ENCODE measurements at places on chromosomes 3 and 15.

- DNase-seq: no peak
Measured at GRCh38 chr15:69093127-69093526, 67.3 kb upstream of the GLCE start.

DNA sequence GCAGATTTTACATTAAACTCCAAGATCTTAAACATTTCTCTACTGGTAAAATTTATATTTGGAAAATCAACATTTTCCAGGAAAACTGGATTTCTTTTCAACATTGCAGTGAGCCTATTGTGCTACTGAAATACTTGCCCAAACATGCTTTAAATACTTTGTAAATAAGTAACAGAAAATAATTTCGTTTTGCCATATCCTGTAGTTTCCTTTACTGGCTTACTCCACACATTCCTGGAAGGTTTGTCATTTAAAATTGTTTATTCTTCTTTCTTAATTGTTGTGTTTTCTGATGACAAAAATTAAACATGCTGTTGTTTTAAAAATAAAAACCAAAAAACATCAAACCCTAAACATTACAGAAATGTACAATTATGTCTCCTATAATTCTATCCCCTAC lies 22.0 kb downstream of the ACAD11 start:
- DNase-seq: no peak

GRCh38 chr15:32979710-32980109 lies 214.8 kb downstream of the FMN1 start:
- no peak for DNase-seq

- DNase-seq: no peak
Measured at GRCh38 chr3:69085168-69085832, 563 bp downstream of the ARL6IP5 start.

- DNase-seq: no peak
Measured at GRCh38 chr15:58302832-58303231, 129.0 kb upstream of the LIPC start.

DNA sequence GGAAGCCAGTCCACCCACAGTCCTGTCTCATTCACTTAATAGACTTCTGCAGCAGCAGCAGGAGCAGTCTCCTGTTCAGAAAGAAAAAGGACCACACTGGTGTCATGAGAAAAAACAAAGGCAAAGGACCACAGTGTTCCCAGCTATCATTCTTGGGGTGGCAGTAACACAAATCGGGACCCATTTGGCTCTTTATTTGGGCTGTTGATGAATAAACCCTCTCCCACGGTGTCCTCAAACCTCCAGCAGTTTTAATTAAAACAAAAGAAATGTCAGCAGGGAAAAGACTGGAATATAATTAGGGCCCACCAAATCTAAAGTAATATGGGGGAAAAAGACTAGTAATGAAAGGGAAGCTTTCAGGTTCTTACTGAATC lies 210.5 kb upstream of the SLC2A2 start:
- no peak for DNase-seq

GRCh38 chr3:156615592-156616173 lies 58.7 kb upstream of the TIPARP start:
- DNase-seq: no peak

- no peak for DNase-seq
Measured at GRCh38 chr3:2370317-2370716, 271.7 kb downstream of the CNTN4 start.

GRCh38 chr3:164186095-164186494 lies 892.2 kb downstream of the SI start:
- DNase-seq: no peak

DNA sequence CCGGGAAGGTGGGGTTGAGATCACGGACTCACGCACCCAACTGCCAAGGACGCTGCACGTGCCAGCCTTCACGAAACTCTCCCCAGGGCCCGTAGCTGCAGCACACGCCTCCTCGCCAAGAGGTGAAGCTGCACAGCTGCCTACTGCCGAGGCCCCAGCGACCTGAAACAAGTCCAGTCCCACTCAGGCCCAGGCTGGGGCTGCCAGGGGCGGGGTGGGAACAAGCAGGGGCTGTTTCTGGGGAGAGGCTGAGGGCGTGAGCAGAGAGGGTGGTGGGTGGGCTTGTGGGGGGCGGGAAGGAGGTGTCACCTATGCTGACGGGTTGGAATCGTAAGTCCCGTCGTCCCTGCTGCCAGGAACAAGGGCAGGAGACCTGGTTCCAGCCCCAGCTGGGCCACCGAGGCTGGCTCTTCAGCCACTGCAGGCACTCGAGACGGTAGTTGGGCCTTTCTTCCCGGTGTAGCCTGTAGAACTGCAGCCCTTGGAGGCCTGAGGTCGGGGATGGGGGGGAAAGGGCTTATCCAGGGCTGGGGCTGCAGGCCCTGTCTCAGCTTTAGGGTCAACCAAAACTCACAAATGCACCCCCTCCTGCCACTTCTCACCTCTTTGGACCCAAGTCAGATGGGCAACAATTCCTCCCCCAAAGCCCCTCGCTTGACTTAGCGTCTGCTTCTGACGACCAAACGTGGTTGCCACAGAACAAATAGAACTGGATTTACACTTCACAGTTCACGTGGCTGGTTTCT lies 44.4 kb downstream of the MUC20 start:
- no peak for DNase-seq

GRCh38 chr15:69789648-69790393 lies 307.9 kb downstream of the TLE3 start:
- DNase-seq: no peak
